ENCODE measurements at places on chromosomes 4 and X.

GRCh38 chrX:43559644-43560043 lies 96.5 kb upstream of the MAOA start:
- DNase-seq, result peak; percentile 54

GRCh38 chr4:102552781-102553180 lies 51.6 kb downstream of the NFKB1 start:
- DNase-seq, result no peak

DNA sequence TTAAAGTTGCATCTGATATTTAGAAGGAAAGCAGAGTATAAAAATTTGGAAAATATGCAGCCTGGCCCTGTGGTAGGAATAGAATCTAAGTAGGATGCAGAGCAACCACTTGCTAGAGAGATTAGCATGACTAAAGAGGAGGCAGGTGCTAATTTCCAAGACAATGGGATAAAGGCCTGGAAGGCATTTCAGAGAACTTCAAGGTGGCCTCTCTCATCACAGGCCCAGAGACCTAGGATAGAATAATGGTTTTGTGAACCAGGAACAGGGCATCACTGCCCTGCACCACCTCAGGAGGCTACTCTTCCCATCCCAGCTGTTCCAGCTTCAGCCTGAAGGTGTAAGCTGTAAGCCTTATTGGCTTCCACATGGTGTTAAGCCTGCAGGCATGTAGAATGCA lies 621.7 kb upstream of the HS3ST1 start:
- DNase-seq, result no peak

GRCh38 chr4:108342325-108342970 lies 173.7 kb upstream of the LEF1 start:
- peak; percentile 19 for DNase-seq

DNA sequence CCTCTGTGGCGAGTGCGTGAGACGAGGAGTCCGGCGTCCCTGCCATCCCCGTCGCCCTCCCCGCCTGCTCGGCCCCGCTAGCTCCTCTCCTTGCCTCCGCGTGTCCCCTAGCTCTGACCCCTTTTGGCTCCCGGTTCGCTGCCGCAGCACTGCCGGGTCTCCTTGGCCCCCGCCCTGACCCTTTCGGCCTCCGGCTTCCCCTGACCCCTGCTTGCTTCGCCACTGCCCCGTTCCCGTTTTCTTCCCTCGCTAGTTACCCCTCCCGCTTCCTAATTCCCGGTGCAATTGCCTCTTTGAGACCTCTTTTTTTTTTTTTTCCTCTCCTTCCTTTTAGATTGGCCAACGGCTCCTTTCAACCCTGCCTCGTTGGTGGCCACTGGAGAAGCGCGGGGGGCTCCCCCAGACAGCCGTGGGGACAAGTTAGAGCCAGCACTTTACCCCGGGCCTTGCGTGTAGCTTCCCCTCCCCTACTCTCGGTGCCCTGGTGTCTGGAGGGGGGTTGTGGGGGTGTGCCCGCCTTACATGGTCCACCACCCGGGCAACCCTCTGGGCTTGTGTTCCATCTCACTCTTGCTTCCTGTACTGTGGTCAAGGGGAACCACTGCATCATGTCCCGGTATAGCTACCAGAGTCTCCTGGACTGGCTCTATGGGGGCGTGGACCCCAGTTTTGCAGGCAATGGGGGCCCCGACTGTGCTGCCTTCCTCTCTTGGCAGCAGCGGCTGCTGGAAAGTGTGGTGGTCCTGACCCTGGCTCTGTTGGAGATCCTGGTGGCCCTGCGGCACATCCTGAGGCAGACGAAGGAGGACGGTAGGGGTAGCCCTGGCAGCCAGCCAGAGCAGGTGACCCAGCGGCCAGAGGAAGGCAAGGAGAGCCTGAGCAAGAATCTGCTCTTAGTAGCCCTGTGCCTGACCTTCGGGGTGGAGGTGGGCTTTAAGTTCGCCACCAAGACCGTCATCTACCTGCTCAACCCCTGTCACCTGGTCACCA lies 548 bp downstream of the TMEM164 start:
- DNase-seq, result peak; percentile 15

DNA sequence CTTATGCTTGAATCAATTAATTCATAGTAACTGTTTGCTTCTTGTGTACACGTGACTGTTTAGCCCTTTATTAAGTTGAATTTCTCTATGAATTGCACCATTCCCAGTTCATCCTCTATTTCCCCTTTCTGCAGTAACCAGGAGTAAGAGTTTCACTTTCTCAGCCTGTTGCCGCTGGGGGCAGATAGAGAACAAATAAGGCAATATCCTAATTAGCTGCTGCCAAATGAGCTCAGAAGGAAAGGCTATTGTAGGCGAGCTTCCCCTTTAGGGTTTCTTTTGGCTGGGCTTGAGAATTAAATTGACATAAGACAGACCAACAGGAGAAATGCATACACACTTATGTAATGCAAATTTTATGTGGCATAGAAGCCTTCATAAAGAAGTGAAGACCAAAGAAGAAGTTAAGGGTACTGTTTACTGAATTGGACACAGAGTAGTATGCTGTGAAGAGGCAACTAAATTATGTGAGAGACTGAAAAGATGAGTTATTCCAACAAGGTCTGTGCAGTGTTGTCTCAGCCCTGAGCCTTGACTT lies 1594.7 kb downstream of the TECRL start:
- DNase-seq, result no peak

DNA sequence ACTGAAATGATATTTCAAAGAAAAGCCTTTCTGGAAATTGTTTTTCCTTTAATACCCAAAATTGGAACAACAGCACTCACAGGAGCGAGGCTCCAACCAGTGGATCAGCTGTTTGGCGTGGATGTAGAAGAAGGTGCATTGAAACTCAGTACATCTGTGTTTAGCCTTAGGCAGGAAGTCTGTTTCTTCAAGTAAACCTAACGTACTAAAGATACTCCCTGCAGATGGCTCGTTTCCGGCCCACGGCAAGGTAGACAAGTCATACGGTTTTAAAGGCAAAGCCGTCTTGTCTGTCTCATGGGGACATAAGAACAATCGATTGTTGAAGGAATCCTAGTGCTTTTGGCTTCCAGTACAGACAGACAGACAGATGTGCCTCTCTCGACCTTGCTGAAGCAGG lies 50.0 kb upstream of the CLCN4 start:
- DNase-seq, result peak; percentile 62

- no peak for DNase-seq
These were observed 5.1 kb upstream of the PRDX4 start for GRCh38 chrX:23662187-23662586.

DNA sequence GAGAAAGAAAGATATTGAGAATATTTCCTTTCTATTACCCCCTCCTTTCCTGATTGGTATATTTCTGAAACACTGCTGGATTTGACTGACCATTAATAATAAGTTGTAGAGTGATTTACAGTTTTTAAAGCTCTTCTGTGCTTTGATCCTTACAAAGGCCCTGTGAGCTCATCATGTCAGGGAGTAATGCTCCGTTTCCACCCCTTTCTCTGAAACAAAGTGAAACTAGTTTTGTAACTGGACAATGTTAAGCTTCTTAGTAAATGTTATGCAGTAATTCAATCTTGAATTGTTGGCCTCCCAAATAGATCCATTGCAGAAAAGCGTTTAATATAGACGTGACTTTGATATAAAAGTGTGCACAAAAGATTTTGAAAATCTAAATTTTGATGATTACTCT lies 190.1 kb upstream of the GNPDA2 start:
- no peak for DNase-seq

DNA sequence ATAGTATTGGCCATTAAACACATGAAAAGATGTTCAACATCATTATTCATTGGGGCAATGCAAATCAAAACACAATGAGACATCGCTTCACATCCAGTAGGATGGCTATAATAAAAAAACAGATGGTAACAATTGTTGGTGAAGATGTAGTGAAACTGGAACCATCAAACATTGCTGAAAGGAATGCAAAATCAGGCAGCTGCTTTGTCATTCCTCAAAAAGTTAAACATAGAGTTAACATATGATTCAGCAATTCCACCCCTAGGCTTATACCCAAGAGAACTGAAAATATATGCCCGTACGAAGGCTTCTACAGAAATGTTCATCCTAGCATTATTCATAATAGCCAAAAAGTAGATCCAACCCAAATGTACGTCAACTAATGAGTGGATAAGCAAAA lies 144.0 kb upstream of the NAP1L5 start:
- DNase-seq, result no peak

DNA sequence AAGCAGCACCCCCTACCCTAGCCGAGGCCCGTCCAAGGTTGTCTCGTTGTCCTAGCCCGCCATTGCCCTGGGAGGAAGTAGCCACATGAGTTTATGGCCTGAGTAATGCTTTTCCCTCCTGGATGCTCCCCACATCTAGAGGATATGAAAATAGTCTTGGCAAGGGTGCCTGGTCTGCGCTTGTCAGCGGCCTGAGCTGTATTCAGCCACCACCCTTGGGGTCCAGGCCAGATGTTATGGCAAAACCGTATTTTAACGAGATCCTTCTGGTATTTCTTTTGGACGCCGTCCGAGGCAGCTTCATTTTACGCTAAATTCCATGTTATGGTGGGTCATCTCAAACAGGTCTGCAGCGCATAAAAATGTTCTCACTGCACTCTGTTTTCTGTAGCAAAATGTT lies 89.3 kb downstream of the GPR143 start:
- no peak for DNase-seq

DNA sequence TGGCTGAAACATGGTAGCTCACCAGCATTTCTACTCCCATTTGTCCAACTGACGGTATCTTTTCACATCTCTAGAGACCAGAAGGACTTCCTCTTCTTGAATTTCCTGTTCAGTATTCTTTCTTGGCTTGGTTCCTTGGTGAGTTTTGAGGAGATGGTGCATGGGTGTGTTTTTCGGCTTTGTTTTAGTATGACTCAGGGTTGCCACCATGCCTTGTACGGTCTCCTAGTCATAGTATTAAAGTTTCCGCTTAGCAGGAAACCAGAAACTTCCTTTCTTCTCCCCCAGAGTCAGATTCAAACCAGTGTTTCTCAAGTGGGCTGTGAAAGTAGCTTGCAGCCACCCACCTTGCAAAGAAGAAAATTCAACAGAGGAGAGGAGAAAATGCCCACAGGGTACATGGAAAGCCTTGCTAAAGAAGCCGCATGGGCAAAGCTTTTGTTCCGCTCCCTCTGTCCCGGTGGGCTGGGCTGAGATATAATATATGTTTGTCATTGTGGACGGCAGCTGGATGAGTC lies 5.7 kb downstream of the CD99 start:
- DNase-seq, result peak; percentile 72

GRCh38 chr4:169745291-169745690 lies 12.5 kb downstream of the HPF1 start:
- no peak for DNase-seq

DNA sequence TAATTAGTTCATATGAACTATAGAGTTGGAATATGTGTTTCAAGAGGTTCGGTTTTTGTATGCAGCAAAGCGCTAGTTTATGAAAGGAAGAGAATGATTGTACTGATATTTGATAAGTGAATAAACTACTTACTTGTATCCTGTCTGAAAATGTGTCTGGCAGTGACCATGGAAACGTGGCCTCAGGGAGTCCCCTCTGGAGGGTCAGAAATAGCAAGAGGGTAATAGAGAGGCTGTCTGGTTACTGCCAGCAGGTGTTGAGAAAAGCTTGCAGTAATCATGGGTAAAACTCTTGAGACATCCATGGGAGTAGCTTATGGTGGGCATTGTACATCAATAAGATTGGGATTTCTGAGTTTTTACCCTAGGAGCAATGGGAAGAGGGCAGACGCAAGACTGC lies 77.1 kb downstream of the DCLK2 start:
- DNase-seq, result no peak

DNA sequence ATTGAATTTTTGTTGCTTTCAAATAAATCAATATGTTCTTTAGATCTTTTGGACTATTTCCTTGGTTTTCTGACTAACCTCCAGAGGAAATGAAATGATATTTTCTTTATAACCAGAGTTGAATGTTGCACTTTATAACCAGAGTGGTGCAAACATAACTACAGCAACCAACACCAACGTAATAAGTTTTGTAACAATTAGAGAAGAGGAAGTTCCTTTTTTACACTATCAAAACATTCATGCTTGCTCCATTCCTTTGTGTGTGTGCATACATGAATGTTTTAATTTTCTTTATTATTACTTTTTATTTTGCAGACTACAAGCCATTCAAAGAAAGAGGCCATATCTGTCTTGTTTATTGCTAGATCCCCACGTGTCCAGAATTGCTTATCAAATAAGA lies 193.0 kb upstream of the PPP3CA start:
- DNase-seq, result no peak

DNA sequence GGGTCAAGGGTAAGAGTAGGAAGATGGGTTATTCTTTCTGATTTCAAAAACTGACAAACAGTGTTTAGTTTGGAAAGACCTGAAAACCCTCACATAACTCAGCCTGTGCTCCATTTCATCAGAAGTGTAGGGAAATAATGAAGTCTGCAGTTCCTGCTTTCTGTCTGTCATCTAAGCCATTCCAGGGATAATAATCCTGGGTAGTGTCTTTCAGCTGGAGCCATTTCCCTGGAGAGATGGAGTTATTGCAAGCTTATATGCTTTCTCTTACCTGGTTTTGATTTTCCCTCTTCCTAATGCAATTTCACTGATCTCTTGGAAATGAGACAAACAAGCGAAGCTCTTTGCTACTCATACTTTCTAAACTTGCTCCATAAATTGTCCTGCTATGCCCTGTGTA lies 824.8 kb upstream of the LCORL start:
- DNase-seq, result no peak

DNA sequence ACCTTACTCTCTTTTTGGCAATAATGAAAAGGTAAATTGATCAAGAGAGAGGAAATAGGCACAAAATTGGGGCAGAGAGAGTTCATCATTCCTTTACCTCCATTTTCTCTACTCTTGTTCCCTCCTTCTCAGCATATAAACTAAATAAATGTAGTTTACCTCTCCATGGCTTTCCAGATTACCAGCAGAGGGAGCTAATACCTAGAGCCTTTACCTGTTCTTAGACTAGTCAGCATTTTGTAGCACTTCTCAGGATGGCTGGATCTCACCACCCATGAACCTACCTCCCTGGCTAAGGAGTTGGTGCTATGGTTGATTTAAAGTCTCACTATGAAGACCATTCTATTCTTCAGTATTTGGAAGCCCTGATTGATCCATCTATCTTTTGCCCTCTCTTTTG lies 15.7 kb downstream of the OFD1 start:
- peak; percentile 10 for DNase-seq

DNA sequence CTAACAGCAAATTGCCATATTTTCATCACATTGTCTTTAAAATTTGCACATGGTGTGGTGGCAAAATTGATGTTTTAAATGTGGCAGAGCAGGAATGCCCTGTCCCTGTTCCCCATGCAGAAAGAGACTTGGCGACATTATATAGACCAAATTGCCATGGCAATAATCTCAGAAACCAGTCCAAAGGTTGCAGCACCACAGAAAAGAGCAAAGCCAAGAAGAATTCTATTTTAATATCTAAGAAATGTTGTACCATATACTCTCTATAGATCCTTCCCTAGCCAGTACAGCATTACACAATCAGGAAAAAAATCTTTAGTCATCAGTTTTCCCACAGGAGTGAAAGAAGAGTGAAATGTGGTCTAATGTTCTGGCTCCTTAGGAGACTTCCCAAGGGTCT lies 80.0 kb downstream of the UGT2B28 start:
- no peak for DNase-seq

Measured in activated CD4-positive, alpha-beta T cell treated with anti-CD3 and anti-CD28 coated beads for 36 hours (primary cell).